ENCODE measurements at places on chromosomes 6 and 20.
A peak's percentile ranks its signal among the peaks of the same experiment; 100 is the strongest.

GRCh38 chr6:105994591-105995390, 91.3 kb upstream of the PRDM1 start:
- peak overlapping the region; percentile 97 for H3K4me3 ChIP-seq
- peak; percentile 46 for DNase-seq
- H3K36me3 ChIP-seq = no peaks in the 10 kb centered on the region
- H3K4me1 ChIP-seq = peaks cover 41% of the 10 kb centered on the region
- H3K27me3 ChIP-seq = peaks cover 47% of the 10 kb centered on the region

GRCh38 chr6:41734666-41735426, 562 bp downstream of the TFEB start:
- peaks cover 5% of the 10 kb centered on the region for H3K27me3 ChIP-seq
- peak; percentile 77 for DNase-seq
- H3K4me3 ChIP-seq = peak overlapping the region; percentile 69
- peaks cover 41% of the 10 kb centered on the region for H3K4me1 ChIP-seq
- H3K36me3 ChIP-seq = no peaks in the 10 kb centered on the region

DNA sequence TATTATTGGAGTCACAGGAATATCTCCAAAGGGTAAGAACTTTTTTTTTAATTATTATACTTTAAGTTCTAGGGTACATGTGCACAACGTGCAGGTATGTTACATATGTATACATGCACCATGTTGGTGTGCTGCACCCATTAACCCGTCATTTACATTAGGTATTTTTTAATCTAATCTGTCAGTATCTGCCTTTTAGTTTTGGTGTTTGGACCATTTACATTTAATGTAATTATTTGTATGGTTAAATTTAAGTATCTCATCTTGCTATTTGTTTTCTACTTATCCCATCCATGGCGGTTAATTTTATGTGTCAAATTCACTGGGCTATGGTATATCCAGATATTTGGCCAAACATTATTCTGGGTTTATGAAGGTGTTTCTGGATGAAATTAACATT, 15.4 kb upstream of the OPN5 start:
- no peaks in the 10 kb centered on the region for H3K4me1 ChIP-seq
- H3K27me3 ChIP-seq = peaks cover 1% of the 10 kb centered on the region
- H3K36me3 ChIP-seq = no peaks in the 10 kb centered on the region
- H3K27ac ChIP-seq = no peak overlapping the region
- H3K4me3 ChIP-seq = no peak overlapping the region
- no peak for DNase-seq

GRCh38 chr6:22954749-22955385, 385.5 kb downstream of the HDGFL1 start:
- H3K4me1 ChIP-seq = peaks cover 26% of the 10 kb centered on the region
- DNase-seq = peak; percentile 6
- no peaks in the 10 kb centered on the region for H3K36me3 ChIP-seq
- peak overlapping the region; percentile 81 for H3K4me3 ChIP-seq

GRCh38 chr6:46465294-46466165, 25.7 kb downstream of the RCAN2 start:
- H3K36me3 ChIP-seq = no peaks in the 10 kb centered on the region
- H3K27me3 ChIP-seq = peaks cover 11% of the 10 kb centered on the region
- no peak overlapping the region for H3K4me3 ChIP-seq
- no peak overlapping the region for H3K27ac ChIP-seq

DNA sequence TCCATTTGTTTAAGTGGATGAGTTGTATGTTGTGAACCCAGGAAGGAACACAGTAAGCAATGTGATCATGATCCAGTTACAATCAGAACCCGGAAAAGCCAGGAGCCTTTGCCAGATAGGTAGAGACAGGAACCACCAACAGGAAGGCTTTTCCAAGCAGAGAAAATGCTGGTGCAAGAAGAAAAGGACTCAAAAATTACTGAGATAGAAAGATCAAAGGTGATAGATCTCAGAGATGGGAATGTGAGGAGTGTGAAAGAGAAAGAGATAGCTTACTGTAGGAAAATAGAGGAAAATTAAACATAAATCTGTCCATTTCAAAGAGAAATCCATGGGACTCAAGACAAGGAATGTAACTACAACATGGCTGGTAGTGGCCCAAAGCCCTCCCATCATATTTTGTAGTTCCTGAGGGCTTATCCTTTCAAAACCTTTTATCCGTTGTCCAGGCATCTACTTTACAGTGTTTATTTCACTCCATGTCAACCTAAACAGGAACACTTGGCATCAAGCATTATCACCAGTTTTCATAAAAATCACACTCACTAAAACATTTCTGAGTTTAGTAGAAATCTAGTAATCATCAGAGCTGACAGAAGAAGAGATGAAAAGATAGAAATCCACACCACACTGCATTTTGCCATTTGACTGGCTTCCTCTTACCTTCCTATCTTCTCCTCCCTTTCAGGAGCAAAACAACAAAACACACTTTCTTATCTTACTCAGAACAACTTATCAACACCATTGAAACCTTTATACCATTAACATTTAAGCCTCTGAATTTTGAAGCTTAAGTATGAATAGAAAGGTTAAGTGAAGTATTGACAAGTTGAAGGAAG, 44.5 kb upstream of the STXBP5 start:
- H3K27ac ChIP-seq = no peak overlapping the region
- peaks cover 4% of the 10 kb centered on the region for H3K27me3 ChIP-seq
- H3K4me3 ChIP-seq = no peak overlapping the region
- no peaks in the 10 kb centered on the region for H3K4me1 ChIP-seq

DNA sequence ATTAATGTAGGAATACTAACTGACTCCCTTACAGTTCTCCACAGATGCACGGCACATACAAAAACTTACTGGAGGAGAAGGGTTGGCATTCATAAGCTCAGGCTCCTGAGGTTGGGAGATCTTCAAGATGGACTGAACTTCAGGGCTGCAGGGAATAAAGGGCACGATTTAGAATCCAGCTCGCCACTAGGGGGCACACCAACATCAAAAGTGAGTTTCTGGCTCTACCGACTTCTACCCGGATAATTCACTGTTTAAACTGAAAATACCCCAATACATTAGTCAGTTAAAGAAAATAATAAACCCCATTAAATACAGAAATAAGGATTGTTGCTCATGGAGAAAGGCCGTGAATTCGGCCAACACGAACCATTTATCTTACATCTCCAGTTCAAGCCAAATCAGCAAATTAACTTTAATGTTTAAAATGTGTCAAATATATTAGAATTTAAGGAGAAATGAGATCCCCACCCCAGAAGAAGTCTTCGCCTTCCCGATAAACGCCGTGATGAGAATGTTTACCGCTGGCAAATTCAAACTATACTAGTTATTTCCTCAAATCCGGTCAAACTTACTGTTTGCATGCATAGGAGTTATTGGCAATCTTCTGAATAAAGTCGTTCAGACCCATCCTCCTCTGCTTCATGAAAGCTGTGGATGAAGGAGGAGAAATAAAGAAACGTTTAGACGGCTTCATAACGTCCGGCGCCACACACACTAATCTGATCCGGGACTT, 121.7 kb upstream of the SLC2A12 start:
- peak overlapping the region; percentile 98 for H3K4me3 ChIP-seq
- H3K4me1 ChIP-seq = peaks cover 50% of the 10 kb centered on the region
- H3K27ac ChIP-seq = peak overlapping the region; percentile 92
- DNase-seq = peak; percentile 70
- peaks cover 21% of the 10 kb centered on the region for H3K27me3 ChIP-seq

DNA sequence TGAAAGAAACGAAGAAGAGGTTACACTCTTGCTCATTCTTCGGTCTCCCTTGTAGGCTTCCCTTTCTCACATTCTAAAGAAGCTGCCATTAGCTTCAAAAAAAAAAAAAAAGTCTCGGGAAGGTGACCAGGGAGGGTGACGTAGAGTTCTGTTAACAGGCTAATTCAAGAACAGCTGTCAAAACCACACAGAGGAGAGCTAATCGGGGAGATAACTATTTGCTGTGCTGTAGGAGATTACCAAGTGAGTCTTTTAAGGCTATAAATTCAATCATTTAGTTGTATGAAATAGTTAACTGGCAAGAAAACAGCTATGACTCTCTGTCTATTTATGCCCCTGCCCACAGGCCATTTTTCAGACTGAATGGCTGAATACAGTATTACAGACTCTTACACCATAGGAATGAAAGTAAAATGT, 256.8 kb downstream of the SYNE1 start:
- peaks cover 3% of the 10 kb centered on the region for H3K27me3 ChIP-seq
- peak; percentile 2 for DNase-seq
- peaks cover 32% of the 10 kb centered on the region for H3K4me1 ChIP-seq
- peak overlapping the region; percentile 40 for H3K27ac ChIP-seq
- no peak overlapping the region for H3K4me3 ChIP-seq
- H3K36me3 ChIP-seq = peaks cover 23% of the 10 kb centered on the region
